ENCODE measurements at places on chromosomes 1 and 21.

- no peak for DNase-seq
Measured at GRCh38 chr1:77394166-77394565, 112.3 kb downstream of the AK5 start.

GRCh38 chr1:50693829-50694228 is 266.2 kb downstream of the FAF1 start:
- DNase-seq = no peak

GRCh38 chr1:110525249-110525595 is 6.2 kb upstream of the KCNA10 start:
- DNase-seq = no peak

DNA sequence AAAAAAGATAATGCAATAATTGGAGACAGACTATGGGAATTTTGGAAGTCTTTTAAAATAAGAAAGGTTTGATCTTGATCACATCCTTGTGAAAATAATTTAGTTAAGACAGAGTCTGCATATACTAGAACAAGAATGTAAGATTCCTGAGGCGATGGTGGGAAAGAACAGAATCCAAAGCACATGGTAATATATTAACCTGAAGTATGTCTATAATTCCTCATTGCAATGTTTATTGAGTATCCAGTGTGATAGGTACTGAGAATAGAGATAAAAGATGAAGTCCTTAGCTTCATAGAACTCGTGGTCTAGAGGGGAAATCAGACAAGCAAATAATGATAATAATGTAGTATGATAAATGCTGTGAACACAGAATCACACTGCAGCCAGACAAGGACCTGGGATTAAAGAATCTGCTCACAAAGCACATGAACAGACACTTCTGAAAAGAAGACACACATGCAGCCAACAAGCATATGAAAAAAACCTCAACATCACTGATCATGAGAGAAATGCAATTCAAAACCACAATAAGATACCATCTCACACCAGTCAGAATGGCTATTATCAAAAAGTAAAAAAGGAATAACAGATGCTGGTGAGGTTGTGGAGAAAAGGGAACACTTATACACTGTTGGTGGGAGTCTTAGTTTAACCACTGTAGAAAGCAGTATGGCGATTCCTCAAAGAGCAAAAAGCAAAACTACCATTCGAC is 6.9 kb upstream of the ANGPTL3 start:
- no peak for DNase-seq

DNA sequence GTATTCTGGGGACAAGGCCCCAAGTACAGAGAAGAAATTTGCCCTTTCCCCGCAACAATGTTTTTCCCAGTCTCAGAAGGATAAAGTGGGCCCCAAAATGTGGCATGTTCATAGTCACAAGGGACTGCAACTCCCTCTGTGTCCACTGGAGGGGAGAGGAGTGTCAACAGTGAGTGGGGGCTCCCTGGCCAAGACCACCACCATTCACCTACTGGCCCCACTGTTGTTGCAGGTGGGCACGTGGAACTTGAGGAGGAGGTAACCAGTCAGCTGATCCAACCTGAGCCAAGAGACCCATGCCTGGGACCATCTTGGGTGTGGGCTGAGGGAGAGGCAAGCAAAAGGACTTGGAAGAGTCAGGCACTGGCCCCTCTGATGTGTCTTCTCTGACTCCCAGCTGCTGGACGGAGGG is 777 bp downstream of the NUDT17 start:
- DNase-seq = no peak

GRCh38 chr21:34166468-34166867 is 93.1 kb downstream of the MRPS6 start:
- no peak for DNase-seq

DNA sequence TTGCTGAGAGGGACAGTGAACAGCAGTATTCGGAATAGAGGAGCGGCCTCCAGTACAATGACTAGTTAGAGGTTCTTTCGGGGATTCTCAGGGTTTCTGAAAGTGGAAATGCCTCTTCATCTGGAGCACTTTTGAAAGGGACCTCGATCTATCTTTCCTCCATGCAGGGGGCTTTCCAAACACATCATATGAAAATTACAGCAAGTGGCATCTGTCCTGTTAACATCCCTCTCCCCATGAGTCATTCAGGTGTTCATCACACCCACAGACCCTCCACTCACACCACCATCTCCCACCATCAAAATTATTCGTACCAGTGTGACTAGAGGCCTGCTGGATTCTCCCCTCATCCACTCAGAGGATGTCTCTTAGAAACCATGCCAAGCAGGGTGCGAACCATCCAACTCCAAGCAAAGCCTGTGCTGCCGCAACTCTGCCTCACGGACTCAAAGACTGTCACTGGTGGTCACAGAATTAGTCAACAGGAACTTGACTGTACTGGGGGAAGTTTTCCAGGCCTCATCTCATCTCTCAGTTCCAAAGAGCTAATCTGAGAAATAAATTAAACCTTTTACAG is 211.1 kb downstream of the MRPL39 start:
- peak; percentile 20 for DNase-seq

GRCh38 chr1:177646757-177647730 is 322.8 kb downstream of the SEC16B start:
- no peak for DNase-seq

DNA sequence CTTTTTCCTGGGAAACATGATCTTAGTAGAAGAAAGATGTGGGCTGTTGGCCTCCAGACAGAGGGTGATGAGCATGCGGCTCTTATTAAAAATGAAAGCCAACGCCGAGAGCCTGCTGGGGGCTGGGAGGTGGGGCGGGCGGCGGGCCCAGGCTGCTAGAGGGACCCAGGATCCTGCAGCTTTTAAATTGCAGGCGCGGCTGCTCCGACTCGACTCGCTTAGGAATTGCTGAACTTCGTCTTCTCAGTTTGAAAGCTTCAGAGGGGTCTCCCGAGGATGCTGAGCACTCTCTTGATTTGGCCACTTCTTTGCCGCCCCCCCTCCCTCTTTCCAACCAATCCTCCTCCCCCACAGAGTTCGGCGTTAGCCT is 1.2 kb downstream of the AGPAT3 start:
- DNase-seq = no peak

- no peak for DNase-seq
Measured at GRCh38 chr1:21072721-21073120, 104.0 kb downstream of the EIF4G3 start.

All from activated CD8-positive, alpha-beta memory T cell treated with anti-CD3 and anti-CD28 coated beads for 4 hours (primary cell).